ENCODE measurements at places on chromosomes 11 and 22.

GRCh38 chr22:39518144-39518786 is 2.1 kb upstream of the ATF4 start:
- DNase-seq = no peak

DNA sequence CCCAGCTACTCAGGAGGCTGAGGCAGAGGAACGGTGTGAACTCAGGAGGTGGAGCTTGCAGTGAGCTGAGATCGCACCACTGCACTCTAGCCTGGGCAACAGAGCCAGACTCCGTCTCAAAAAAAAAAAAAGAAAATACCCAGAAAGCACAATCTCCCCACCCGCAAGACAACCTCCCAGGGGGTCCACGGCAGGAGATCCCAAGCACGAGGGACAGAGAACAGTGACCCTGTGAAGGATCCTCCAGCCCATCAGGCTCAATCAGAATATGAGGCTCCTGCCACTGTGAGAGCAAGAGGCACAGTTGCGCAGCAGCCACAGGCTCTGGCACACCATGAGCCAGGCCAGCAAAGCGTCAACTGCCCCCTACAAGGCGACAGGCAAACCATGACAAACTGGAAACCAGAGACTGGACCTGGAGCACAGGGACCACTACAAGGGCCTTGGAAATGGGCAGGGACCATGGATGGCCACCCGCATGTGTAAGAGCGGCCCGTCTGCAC is 164.8 kb upstream of the GRK3 start:
- no peak for DNase-seq

GRCh38 chr11:12187399-12187798 is 77.0 kb downstream of the MICAL2 start:
- DNase-seq = peak; percentile 75

DNA sequence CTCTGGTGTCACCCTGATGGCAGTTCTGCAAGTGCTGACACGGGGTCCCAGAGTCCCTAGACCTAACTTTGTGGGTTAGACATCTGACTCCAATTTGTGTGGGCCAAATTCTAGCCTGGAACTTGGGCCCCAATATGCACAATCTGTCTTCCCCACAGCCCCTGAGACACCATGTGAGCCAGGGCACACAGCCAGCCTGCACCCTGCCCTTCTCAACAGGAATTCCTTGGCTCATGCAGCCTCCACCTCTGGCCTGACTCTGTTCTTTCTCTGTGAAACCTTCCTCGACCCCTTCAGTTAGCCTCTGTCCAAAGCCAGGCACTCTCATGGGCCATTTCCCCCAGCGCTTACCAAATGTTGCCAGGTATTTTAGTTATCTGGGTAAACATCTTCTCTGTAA is 59.1 kb upstream of the POU2AF1 start:
- no peak for DNase-seq

- DNase-seq = no peak
These were observed 99.2 kb downstream of the C11orf65 start for GRCh38 chr11:108368134-108368533.

DNA sequence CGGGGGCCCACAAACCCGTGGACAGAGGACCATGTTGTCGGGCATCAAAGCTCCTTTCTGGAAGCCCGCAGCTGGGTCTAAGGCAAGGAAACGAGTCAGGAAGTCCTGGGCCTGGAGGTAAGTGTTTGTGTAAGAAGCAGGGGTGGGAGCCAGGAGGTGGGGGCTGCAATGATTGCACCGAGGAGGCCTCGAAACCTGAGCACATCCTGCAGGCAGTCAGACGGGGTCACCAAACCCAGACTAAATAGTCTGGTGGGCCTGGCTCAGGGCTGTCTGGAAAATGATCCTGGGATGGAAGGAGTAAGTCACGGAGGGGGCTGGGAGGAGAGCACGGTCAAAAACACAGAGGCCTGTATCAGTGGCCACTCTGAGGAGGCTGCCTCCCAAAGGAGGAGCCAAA is 539.2 kb downstream of the MN1 start:
- DNase-seq = no peak

DNA sequence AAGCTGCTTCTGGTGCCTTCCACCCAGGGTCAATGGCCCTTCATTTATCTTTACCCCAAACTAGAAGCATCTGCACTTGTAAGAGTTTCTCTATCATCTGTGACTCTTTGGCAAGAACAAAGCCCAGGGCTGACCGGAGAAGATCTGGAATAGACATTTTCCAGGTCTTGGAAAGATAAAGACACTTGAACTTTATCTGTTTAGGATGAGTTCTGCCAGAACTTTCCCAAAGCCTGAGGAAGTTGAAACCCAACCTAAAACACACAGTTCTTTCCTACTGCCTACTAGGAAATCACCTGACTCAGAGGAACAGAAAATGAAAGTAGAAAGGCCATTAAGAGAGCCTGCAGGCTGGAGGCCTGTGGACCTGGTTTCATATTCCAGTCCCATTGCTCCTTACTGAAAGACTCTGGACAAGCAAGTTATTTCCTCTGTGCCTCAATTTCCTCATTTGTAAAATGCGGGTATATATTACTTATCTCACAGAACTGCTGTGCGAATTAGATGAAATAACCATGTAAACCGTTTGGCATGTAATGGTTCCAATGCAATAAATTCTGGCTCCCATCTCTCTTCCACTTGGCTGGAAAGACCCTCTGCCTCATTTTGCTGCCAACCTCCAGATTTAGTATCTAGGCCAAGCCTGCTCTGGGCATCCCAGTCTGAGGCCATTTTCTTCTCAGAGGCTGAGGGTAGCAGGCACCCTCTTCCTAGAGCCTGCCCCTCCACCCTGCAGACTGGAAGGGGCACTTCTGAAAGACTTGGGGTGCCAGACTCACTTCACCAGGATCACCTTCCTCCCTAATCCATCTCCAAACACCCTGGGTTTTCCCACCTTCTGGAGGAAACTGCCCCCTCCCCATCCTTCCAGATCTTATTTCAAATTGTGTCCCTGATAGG is 1.2 kb downstream of the UBE2L6 start:
- DNase-seq = peak; percentile 33

- DNase-seq = no peak
These were observed 640.2 kb upstream of the LUZP2 start for GRCh38 chr11:23856654-23857053.

DNA sequence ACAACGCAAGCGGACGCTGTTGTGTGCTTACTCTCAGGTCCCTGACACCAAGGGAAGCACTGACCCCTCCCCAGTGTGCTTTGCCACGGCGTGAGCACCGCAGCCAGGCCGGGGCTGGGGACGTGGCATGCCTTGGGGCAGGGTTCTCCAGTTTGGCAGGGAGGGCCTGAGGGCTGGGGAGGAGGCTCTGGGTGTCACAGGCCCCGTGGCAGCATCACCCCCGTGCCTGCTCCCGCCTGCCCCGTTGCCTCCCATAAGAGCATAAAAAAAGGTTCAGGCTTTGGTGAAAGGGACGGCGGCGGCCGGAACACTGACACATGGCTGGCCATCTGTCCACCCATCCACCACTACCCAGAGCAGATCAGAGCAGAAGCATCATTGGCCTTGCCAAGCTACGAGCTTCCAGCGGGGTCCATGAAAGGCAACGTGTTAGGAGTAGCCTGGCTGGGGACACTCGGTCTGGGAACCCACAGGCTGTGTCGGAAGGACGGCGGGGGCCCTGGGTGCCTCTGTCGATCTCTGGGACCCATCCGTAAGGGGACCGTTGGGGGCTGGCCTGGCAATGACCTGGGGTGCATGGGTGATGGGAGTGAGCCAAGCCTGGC is 183.0 kb downstream of the IGLL1 start:
- no peak for DNase-seq

DNA sequence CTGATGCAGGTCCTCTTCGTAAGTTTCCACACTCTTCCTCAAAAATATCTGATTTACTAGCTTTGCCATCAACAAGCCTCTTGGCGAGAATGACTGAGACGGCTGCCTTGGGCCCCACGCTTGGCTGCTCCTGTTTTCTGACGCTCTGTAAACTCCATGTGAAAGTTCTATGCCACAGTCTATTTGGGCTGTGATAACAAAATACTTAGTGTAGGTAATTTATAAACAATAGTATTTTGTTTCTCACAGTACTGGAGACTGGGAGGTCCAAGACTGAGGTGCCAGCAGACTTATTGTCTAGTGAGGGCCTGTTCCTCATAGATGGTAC is 123.2 kb upstream of the SORL1-AS1 start:
- no peak for DNase-seq

GRCh38 chr11:126426106-126426505 is 70.6 kb downstream of the ST3GAL4 start:
- no peak for DNase-seq

GRCh38 chr11:27213232-27213660 is 149.8 kb downstream of the CCDC34 start:
- DNase-seq = no peak

DNA sequence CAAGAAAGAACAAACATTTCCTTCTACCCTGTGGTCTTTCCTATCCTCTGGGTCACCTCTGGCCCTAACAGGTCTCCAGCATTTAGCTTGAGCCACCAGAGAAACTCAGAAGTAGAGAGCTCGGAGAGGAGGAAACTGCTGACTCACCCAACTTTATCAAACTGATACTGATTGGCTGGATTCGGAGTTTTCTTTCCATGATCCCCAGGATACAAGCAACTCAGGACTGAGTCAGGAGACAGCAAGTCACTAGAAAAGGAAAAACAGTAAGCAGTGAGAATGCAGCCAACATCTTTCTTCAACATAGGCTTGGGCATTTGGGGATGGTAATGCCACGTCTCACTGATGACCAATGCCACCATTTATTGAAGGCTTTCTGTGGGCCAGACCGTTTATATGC is 32.7 kb downstream of the THOC5 start:
- no peak for DNase-seq

- peak; percentile 37 for DNase-seq
These were observed 892 bp downstream of the GDPD5 start for GRCh38 chr11:75524665-75525432.

- no peak for DNase-seq
These were observed 1045.8 kb downstream of the BRD1 start for GRCh38 chr22:48781868-48782267.

- DNase-seq = peak; percentile 47
These were observed 33.4 kb upstream of the SORL1 start for GRCh38 chr11:121418625-121419114.

DNA sequence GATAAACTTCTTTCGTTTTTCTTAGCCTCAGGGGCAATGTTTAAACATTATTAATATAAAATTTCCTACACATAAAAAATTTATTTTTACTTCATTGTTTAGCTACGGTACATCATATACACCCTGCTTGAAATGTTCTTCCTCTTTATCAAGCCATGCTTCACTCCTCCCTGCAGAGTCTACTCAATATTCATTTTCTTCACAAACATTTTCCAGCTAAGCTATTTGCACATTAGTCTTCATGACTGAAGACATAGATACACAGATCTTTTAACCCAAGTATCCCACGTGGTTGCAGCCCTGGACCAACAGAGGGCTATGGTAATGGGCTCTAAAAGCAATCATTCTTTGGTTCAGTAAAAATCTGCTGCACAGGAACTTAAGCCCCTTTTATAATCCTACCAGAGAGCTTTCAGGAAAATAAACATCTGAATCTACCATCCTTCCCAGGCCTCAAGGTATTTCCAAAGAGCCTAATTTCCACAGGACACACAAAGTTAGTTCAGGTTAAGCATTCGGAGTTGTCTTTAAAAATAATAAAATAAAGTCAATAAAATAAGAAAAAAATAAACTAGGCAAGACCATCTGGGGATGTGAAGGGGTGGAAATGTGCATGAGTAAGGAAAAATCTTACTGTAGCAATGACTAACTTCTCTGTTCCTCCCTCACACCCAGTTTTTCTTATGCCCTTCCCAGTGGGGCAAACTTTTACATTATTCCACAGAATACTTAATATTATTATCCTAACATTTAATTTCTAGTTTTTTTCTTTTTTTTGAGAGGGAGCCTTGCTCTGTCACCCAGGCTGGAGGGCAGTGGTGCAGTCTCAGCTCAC is 21.6 kb upstream of the OR6X1 start:
- no peak for DNase-seq

GRCh38 chr11:114970927-114971645 is 292.8 kb downstream of the NXPE2 start:
- no peak for DNase-seq

DNA sequence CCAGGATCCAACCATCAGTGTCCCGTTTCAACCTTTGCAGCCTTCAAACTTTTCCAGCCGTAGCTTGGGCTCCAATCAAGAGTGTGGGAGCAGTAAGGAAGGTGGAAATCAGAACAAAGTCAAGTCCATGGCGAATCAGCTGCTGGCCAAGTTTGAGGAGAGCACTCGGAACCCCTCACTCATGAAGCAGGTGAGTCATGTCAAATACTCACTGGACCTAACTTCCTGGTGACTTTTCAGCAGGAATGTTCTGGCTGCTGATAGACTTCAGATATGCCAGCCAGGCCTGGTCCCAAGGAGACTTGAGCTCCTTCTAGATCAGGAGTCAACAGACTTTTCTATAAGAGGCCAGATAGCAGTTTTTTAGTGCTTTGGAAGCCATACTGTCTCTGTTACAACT is 129.0 kb downstream of the MICAL2 start:
- no peak for DNase-seq

DNA sequence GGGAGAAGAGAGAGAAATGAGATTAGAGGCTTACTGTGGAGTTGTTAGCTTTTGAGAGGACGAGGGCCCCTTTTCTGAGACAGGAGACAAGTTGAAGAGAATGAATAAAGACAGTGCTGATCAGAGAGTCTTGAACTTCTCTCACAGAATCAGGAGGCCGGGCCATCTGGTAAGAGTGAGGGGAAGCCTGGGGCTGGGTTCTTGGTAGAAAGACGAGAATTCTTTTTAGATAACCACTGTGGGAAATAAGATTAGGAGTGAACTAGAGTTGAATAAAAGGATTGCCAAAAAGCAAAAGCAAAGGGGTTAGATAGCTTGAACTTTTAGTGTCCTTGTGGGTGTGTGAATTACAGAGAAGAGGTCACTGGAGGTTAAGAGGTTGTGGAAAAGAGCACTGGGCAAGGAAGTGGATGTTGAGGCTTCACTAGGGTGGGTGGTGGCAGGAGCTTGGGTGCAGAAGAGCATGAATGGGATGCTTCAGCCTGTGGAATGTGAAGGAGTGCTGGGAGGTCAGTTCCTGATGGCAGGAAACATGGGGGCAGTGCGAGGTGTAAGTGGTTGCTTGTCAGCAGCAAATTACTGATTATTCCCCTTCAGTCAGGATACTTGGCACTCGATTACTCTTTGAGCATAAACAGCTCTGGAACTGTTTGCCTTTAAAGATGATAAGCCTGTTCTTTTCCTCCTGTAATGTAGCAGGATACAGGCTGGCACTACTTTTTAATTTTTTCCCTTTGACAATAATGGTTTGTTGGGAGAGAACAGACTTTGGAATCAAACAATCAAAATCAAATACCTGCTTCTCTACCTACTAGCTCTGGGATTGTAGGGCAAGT is 98.3 kb downstream of the ARHGAP42 start:
- no peak for DNase-seq

DNA sequence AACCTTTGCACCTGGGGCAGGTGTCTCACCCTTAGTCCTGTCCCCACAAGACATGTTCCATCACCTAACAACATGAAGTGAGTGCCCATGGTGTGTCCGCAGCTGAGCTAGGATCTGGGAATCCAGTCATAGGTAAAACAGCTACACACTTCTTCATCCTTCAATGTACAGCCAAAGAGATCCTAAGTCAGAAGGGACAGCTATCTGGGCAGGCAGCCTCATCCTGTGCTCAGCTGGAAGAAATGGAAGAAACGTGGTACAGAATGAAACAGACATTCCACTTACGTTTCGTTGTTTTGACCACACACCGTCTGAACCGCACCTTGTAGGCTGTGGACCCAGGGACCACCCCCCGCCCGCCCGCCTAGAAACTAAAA is 30.8 kb downstream of the PDGFB start:
- DNase-seq = no peak
